MCF 10A (cell line): ENCODE measurements at places on chromosomes 1 and 21.

DNA sequence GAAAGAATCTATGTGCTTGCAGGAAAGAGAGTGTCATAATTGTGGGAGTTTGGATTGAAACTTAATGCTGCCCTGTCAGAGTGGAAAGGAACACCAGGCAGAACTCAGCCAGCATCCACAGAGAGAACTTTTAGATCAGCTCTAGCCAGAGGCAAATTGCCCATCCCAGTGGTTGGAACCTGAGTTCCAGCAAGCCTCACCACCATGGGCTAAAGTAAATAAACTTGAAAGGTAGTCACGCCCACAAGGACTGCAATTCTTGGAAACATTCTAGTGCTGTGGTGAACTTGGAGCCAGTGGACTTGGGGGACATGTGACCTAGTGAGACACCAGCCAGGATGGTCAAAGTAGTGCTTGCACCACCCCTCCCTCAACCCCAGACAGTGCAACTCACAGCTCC, 571.6 kb downstream of the LRRIQ3 start:
- DNase-seq: peak; percentile 4

- DNase-seq: no peak
These were observed 78.4 kb upstream of the CTTNBP2NL start for GRCh38 chr1:112317611-112318062.

DNA sequence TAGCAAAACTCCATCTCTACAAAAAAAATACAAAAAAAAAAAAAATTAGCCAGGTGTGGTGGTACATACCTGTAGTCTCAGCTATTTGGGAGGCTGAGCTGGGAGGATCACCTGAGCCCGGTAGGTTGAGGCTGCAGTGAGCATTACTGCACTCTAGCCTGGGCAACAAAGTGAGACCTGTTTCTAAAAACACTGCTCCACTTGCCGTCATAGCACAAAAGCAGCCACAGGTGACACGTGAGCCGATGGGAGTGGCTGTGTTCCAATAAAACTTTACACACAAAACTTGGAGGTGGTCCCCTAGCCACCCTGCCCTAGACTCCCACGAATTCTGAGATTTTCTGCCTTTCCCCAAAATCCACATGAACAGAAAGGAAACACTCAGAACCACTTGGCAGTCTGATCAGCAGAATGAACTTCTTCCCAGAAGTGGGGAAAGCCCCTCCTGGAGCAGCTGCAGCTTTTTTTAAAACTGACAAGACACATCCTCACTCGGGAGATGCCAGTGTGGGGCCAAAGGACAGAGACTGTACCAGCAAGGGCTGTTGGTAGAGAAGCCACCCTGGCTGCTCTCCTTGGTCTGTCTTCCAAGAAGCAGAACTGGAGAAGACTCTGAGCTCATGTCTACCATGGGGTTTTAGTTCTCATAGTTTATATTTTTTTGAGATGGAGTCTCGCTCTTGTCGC, 23.3 kb downstream of the PLEKHM2 start:
- no peak for DNase-seq

DNA sequence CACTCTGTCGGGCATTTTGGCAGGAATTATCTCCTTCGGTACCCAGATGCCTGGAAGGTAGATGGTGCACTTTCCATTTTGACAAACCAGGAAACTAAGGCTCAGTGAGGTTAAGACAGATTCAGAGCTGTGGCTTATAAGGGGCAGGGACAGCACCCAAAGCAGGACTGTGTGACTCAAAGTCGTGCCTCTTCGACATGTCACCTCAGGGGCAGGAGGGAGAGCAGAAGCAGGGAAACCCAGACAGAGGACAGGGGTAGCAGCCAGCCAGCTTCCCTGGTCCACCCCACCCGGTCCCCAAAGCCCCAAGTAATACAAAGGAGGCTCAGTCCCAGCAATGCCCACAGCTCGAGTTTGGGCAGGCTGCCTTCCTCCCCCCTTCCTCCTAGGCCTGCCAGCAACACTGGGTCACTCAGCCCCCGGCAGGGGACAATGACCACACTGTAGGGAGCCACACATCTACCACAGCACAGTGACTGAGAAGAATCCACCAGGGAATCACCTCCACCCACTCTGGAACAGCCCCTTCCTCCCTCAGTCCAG, 2.5 kb downstream of the RHOC start:
- DNase-seq: no peak

DNA sequence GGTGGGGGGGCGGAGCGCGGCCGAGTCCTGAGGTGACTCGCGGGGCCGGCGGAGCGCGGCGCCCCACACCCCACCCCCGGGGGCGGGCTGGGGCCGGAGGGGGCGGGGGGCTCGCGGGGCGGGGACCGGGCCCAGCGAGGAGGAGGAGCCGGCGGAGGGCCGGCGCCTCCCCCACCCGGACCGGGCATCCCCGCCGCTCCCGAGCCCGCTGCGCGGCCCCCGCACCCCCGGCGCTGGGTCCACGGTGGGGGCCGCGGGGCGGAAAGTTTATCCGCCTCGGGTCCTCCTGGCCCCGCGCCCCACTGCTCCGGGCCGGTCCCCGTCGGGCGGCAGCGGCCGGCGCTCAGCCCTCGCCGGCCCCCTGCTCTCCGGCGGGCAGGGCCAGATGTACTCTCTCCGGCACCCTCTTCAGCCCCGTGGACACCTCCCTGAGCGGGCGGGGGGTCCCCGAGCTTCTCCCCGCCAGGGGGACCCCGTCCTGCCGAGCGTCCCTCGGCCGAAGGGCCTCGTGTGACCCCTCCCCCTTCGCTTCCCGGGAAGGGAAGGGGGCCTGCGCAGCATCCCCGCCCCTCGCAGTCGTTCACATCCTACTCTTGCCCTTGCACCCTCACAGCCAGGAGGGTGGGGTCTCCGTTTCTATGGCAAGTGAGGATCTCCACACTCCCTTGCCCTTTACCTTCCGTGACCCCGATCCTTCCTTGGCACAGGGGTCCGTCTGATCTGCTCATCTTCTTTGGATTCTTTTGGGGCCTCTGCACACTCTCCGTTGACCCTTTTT, 663 bp downstream of the CAMTA1 start:
- peak; percentile 22 for DNase-seq

- DNase-seq: peak; percentile 58
These were observed 84.9 kb downstream of the CNIH3 start for GRCh38 chr1:224700918-224701531.

- no peak for DNase-seq
These were observed 74.0 kb downstream of the NUF2 start for GRCh38 chr1:163395790-163396189.

GRCh38 chr21:39651206-39651605, 38.5 kb downstream of the B3GALT5 start:
- no peak for DNase-seq

GRCh38 chr1:30683699-30684098, 39.7 kb downstream of the MATN1 start:
- no peak for DNase-seq

DNA sequence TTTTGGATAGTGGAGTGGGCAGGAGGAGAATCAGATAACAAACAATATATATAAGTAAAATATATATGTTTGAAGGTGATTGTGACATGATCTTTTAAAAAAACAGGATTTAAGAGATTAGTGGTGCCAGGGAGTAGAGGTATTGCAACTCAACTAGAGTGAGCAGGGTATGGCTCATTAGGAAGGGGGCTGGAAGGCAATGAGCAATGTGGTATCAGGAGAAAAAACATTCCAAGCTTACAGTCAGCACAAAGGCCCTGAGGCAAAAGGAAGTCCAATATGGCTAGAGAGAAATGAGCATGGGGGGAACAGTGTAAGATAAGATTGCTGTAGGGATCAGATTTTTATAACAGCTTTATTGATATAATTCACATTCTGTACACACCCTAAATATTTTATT, 5.3 kb upstream of the GADD45A start:
- peak; percentile 39 for DNase-seq
